Kidney glomerular epithelial cell (primary cell): ENCODE measurements at places on chromosomes 13 and 19.

DNA sequence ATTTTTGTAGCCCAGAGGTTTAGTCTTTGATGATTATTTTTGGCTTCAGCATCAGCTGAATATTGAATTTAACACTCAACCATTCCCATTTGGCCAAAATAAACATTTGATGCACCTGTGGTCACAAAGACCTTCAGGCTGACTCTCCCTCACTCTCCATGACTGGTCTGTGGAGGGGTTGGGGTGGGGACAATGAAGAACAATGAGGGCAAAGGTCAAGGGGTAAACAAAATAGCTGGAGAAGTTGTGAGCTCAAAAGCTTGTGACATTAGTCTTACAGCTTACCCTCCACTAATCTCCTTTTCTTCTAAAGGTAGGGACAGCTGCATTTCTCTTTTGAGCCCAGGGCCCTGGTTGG lies 86.9 kb downstream of the SLC15A1 start:
- no peak for DNase-seq

DNA sequence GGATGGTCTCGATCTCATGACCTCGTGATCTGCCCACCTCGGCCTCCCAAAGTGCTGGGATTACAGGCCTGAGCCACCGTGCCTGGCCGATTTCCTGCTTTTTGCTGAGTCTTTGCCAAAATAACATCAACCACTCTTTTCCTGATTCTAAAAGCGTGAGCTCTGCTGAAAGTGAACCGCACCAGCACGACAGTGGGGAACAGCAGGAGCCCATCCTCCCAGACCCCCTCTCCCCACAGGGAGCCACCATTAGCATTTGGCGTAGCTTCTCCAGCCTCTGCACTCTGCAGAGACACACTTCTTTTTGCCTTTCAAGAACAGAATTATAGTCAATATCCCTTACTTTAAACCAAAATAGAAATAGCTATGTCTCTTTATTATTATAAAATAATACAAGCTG lies 41.3 kb downstream of the MYH14 start:
- DNase-seq = no peak

- DNase-seq = no peak
Measured at GRCh38 chr13:91520952-91521351, 122.5 kb downstream of the GPC5 start.

DNA sequence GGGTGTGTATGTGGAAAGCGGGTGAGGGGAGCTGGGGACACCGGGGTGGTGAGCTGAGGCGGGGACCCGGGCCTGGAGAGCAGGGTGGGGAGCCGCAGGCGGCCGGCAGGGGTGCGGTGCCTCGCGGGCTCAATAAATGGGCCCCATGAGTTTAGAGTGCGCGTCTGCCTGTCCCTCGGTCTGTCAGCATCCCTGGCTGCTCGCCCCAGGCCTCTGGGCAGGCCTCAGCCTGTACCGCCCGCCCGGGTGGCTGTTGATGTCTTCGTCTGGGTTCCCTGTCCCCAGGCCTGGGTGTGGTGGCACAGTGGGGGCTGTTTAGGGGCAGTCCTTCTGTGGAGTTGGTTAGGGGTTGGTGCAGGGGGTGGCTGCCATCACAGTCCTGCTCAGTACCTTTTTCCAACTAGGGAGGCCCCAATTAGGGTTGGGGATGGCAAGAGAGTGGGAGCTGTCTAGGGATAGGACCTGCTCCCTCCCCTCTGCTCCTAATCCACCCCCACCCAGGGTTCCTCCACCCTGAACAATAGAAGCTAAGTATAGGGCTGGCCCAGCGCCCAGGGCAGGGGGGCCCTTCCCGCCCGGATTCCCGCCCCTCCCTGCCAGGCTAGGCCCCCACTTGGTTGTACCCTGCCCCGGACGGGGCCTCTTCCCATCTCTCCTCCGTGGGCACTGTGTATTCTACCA lies 12.2 kb downstream of the CIC start:
- DNase-seq = no peak

GRCh38 chr13:56015919-56016318 lies 1124.8 kb upstream of the PRR20A start:
- no peak for DNase-seq
